Placental epithelial cell (primary cell): ENCODE measurements at places on chromosomes 12 and 14. TPM values are rescaled to one million over a fixed set of nuclear protein-coding genes. Genes with fewer than 3 reads are reported as not detected.

Gene CRACR2A
- 1.2 and 1.4 TPM in 2 replicates for total RNA-seq

Gene REP15
- total RNA-seq, result 0.65 and 0.79 TPM in 2 replicates

Gene RNASE2
- total RNA-seq, result not detected in 2 replicates

Gene C12orf76
- total RNA-seq, result 10.0 and 16.1 TPM in 2 replicates

Gene TCTN2
- 25.6 and 27.1 TPM in 2 replicates for total RNA-seq

Gene SYNDIG1L
- total RNA-seq, result not detected in 2 replicates

Gene ANG
- 6.5 and 6.7 TPM in 2 replicates for total RNA-seq

Gene VAMP1
- 5.1 and 9.5 TPM in 2 replicates for total RNA-seq

Gene CIROP
- not detected in 2 replicates for total RNA-seq

Gene TAS2R8
- not detected in 2 replicates for total RNA-seq

Gene TC2N
- 5.9 and 7.9 TPM in 2 replicates for total RNA-seq

Gene ANO4
- total RNA-seq, result 5.9 and 15.1 TPM in 2 replicates

Gene CLMN
- 53.8 and 59.4 TPM in 2 replicates for total RNA-seq

Gene B4GALNT1
- 0.22 and 0.39 TPM in 2 replicates for total RNA-seq

Gene CRIP2
- total RNA-seq, result 3.7 and 14.5 TPM in 2 replicates

Gene KRT80
- 0.22 TPM in 1 of 2 replicates, not detected in the other for total RNA-seq

Gene SLCO1B3
- not detected in 2 replicates for total RNA-seq

Gene SPTB
- total RNA-seq, result 0.39 and 0.98 TPM in 2 replicates

Gene SLCO1B1
- total RNA-seq, result not detected in 2 replicates

Gene IL22
- not detected in 2 replicates for total RNA-seq

Gene CCDC177
- total RNA-seq, result not detected in 2 replicates

Gene USP44
- 0.54 TPM in 1 of 2 replicates, not detected in the other for total RNA-seq

Gene PLEKHH1
- 1.2 and 1.4 TPM in 2 replicates for total RNA-seq

Gene SDS
- not detected in 2 replicates for total RNA-seq

Gene LRP6
- total RNA-seq, result 18.0 and 21.2 TPM in 2 replicates

Gene KRT6C
- total RNA-seq, result 6.3 and 9.3 TPM in 2 replicates

Gene LRRIQ1
- under 0.01 and 0.43 TPM in 2 replicates for total RNA-seq

Gene IL31
- not detected in 2 replicates for total RNA-seq

Gene RERG
- total RNA-seq, result not detected in 2 replicates

Gene SPX
- not detected in 2 replicates for total RNA-seq

Gene JAG2
- total RNA-seq, result 4.2 and 8.6 TPM in 2 replicates

Gene SAMD4A
- 20.8 and 40.6 TPM in 2 replicates for total RNA-seq

Gene DBX2
- not detected in 2 replicates for total RNA-seq

Gene LHX5
- under 0.01 and 1.2 TPM in 2 replicates for total RNA-seq

Gene GYS2
- total RNA-seq, result not detected in 2 replicates

Gene CATSPERB
- not detected in 2 replicates for total RNA-seq

Gene L2HGDH
- total RNA-seq, result 4.7 and 5.6 TPM in 2 replicates

Gene CTSG
- total RNA-seq, result not detected in 2 replicates

Gene MYH6
- total RNA-seq, result not detected in 2 replicates

Gene APOF
- total RNA-seq, result not detected in 2 replicates

Gene GLS2
- total RNA-seq, result under 0.01 TPM in 1 of 2 replicates, not detected in the other

Gene ACOT6
- 0.39 TPM in 1 of 2 replicates, not detected in the other for total RNA-seq

Gene MYH7
- total RNA-seq, result not detected in 2 replicates

Gene BBS10
- total RNA-seq, result 6.3 and 8.6 TPM in 2 replicates

Gene KRT85
- total RNA-seq, result under 0.01 TPM in 1 of 2 replicates, not detected in the other

Gene LAG3
- 0.11 and 0.39 TPM in 2 replicates for total RNA-seq

Gene LRR1
- total RNA-seq, result 9.4 and 13.6 TPM in 2 replicates

Gene NID2
- total RNA-seq, result 292 and 830 TPM in 2 replicates

Gene TMEM260
- total RNA-seq, result 16.5 and 17.0 TPM in 2 replicates

Gene CGRRF1
- 6.7 and 8.8 TPM in 2 replicates for total RNA-seq

Gene TCL1B
- total RNA-seq, result not detected in 2 replicates

Gene DAO
- not detected in 2 replicates for total RNA-seq

Gene MYF6
- not detected in 2 replicates for total RNA-seq

Gene NDUFA9
- 22.4 and 79.8 TPM in 2 replicates for total RNA-seq

Gene SYT1
- total RNA-seq, result under 0.01 and 0.54 TPM in 2 replicates

Gene ADCY4
- 2.0 and 2.7 TPM in 2 replicates for total RNA-seq

Gene TBC1D30
- 0.11 and 0.39 TPM in 2 replicates for total RNA-seq

Gene AQP2
- not detected in 2 replicates for total RNA-seq
